ENCODE measurements at places on chromosomes 6 and 20.

DNA sequence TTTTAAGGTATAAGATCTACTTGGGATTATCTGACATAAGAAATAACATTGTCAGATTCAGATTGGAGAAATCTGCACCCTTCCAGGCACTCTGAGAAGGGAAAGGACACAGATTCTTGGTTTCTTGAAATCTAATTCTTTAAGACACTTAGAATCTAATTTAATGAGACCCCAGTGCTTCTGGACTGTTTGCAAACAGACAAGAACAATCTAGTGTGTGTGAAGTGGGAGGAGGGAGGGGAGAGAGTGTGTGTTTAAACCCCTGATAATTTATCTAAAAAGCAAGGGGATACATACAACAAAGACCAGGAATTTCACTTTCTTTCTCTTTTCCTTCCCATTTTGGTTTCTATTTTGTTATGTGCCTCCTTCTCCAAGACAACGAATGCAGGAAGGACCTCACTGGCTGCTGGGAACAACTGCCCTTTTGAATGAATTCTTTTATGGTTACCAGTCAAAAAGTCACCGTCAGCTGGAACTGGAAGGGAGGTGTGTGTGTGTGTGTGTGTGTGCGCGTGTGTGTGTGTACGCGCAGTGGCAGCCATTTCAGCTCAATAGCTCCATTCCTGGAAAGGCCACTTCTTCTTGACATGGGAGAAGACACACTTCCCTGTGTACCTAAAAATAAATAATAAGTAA is 129.4 kb downstream of the BCAS1 start:
- no peak for DNase-seq

- no peak for DNase-seq
These were observed 615.7 kb upstream of the CITED2 start for GRCh38 chr6:139990026-139990686.

GRCh38 chr20:54227241-54227640 is 19.4 kb downstream of the PFDN4 start:
- DNase-seq: no peak

DNA sequence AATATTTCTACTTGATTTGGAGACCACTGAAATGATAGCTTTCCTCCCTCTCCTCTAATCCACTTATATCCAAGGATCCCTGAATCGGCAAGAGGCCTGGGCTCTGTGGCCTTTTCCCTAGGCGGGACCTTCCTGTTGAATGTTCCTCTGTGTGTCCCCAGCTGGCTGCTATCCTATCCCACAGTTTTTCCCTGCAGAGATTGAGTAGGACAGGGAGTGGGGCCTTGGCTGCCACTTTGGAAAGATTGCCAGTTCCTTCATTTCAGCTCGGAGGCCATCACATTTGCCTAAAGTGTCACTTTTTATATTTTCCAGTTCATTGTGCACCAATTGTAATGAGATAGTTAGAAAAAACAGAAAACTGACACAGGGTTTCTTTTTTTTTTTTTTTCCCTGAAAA is 38.9 kb upstream of the SMIM8 start:
- no peak for DNase-seq

DNA sequence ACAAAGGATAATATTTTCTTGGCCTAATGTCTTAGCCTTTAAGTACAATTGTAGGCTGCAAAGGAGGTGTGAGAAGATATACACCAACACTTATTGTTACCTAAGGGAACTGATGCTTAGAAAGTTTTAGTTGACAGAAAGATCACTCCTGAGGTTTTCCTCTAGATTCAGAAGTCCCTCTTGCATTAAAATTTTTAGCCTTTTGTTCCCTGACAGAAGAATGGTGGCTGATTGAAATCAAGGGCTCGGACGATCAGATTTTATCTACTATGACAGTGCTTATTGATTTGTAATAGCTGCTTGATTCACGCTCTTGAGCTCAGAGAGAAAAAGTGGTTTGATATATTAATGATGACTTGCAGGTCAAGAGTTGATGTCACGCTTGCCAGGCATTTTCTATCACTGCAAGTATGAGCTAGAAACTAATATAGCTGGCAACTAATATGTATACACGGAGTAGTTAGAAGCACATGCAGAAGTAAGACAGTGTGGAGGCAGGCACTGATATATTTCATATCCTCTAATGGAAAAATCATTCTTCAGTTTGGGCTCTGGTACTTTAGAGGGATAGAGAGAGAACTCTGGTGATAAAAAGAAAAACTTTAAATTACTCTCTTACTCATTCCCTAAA is 246.6 kb upstream of the ID4 start:
- DNase-seq: no peak

GRCh38 chr6:134199848-134200606 is 117.9 kb downstream of the SGK1 start:
- no peak for DNase-seq

DNA sequence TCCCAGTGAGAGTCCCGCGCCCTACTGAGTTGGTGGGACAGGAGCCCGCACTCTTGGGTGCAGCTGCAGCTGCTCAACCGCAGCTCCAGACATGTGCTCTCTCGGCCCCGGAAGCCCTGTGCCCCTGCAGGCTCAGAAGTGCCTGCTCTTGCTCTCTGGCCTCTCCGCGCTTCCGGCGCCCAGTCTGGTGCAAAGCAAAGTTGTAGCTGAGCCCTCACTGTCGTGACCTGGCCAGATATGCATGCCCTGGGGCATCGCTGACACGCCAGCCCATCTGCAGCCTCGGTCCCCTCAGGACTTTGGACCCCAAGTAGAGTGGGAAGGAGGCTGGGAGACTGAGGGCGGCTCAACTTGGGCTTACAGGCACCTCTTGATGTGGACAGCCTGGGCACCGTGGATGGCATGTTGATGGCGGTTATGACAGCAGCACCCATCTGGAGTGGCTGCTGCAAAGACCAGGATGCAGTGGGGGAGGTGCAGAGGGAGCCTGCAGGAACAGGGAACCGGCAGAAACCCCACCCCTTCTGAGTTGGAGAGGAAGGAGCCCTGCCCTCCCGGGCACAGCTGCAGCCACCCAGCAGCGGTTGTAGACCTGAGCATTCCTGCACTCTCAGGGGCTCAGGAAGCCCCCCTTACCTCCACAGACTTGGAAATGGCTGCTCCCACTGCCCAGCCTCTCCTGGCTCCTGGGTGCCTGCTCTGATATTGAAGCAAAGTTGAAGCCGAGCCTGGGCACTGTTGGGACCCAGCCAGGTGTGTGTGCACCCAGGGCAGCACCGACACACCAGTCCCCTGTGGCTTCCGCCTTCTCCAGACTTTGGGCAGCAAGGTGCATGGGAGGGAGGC is 462.6 kb downstream of the TBC1D32 start:
- no peak for DNase-seq

Data from activated naive CD4-positive, alpha-beta T cell (primary cell).